ENCODE measurements at places on chromosomes 12 and 14.
A peak's percentile ranks its signal among the peaks of the same experiment; 100 is the strongest.

GRCh38 chr12:68794653-68795251 is 13.2 kb upstream of the MDM2 start:
- DNase-seq: no peak

GRCh38 chr14:44961151-44961553 is 595 bp downstream of the KLHL28 start:
- DNase-seq: peak; percentile 17

DNA sequence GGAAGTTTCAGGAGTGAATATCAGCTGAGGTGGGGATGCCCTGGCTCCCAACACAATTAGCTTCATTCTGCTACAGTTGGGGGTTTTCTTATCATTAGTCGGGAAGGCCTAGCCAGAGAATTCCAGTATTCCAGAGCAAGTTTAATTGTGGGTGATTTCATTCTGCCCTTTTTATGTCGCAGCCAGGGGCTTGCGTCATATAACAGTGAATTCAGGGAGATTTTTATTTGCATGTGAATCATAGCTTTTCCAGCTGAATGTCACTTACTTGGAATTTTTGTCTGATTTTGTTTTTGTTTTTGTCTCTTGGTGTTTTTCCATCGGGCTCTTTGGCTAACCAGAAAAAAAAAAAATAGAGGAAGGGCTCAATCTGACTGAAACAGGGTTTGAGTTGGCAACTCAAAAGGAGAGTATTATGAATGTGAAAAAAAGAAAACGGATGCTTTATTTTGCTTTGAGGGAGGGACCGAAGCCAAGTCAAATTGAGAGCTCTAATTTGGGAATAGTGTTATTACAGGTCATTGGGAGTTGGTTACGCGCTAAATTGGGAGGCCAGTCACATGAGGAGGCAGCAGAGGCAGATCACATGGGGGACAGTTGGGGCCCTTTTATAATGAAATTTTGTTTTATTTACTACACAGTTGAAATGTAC is 119.4 kb downstream of the SAMD4A start:
- no peak for DNase-seq

DNA sequence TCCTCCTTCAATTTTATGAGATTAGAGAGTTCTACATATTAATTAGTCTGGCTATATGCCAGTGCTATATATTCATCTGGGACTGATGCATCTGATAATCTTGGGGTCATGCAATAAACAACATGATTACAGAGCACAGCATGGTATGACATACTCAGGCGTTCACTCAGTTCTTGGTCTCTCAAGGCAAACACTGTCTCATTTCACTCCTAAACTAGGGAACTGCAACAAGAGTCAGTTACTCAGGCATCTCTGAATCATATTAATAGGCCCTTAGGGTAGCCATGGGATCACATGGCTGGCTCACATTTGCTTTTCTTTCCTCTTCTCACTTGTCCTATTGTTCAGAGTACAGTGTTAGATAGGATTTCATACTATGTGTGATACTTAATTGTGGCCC is 91.8 kb upstream of the TMEM260 start:
- DNase-seq: no peak

DNA sequence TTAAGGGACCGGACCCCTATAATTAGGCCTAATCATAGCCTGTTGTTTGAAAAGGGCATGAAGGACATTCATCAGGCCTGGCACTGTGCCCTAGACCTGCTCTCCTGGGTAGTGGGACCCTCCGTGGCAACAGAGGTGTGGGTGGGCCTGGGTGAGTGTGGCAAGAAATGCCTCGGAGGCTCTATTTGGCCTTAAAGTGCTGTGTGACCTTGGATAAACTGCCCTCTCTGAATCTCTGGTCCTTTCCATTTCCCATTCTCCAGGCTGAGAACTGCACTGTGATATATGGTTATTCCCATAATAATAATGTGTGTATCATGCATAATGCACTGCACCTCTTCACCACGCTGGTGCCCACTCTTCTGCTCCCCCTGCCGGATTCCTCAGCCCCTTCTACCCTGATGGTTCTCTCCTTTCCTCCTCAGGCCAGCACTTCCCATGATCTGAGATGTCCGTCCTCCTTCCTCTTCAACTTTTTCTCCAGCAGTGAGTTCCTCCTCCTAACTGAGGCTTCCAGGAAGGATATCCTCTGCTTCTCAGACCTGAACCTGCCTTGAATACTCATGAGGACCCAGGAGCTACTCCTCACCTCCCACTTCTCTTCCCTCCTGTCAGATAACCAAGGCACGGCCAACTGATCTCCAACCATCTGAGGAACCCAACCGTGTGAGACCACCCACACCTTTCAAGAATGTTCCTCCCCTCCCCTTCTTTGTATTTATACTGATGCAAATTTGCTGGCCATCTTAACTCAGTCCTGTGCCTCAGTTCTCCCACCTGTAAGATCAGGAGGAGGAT is 111.0 kb upstream of the PZP start:
- no peak for DNase-seq

DNA sequence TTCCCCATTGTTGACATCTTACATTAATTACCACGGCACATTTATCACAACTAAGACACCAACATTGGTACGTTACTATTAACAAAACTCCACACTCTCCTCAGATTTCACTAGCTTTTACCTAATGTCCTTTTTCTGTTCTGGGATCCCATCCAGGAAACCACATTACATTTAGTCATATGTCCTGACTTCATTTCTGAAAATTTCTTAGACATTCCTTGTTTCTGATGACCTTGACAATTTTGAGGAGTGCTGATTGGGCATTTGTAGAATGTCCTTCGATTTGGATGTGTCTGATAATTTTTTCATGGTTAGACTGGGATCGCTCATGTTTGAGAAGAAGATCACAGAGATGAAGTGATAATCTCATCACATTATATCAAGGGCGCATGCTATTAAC is 34.6 kb upstream of the ACSM4 start:
- no peak for DNase-seq

GRCh38 chr14:74389980-74390379 is 36.0 kb downstream of the SYNDIG1L start:
- no peak for DNase-seq

DNA sequence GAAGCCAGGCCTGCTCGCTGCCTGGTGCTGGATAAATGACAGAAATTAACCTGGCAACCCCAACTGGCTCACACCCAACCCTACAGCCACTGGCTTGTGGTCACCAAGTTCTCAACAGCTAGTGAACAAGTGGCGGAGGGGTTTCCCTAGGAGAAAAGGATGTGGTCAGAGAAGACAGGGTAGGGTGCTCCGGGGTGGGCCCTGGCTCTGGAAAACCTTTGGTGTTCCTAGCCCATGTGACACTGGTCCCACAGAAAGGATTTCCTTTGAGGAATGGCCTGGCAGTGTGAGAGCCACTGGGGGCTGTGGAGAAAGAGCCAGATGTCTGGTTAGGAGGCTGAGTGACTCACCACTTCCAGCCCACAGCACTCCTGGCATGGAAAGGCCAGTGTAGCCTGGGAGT is 8.7 kb downstream of the SYNE3 start:
- no peak for DNase-seq

DNA sequence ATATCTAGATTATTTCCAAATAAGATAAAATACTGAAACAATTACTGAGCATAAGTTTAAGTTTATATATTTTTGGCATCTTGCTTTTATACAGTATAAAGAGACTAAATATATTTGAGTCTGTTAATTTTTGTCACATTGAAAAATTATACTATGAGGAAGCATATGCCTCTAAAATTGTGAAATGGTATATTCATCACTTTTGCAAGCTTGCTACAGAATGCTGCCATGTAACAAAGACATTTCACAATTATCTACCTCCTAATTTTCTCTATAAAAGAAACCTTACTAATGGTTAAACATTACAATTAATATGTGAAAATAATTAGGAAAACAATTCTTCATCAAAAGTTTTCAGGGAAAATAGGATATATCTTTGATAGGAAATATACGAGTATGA is 22.7 kb upstream of the MUCL1 start:
- no peak for DNase-seq

DNA sequence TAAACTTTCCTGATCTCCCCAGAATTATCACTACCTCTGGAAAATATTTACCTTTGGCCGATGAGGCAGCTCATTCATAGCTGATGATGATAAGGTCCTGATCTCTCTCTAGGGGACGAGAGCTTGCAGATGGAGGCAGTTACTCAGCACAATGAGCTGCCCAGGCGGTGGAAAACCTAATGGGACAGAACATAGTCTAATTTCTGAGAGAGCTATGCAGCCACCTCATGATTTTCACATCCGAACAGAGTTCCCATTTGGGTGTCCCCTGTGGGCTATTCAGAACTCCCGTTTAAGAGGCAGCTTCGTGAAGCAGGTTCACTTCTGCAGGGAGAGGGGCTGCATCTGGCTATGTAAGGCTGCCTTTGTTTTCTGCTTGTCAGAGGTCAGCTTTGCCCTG is 724.6 kb upstream of the TMEM132C start:
- DNase-seq: no peak

GRCh38 chr12:65907513-65907912 is 83.2 kb downstream of the HMGA2 start:
- no peak for DNase-seq

- DNase-seq: no peak
Observed at GRCh38 chr12:71683633-71684032, 2.2 kb upstream of the TMEM19 start.

DNA sequence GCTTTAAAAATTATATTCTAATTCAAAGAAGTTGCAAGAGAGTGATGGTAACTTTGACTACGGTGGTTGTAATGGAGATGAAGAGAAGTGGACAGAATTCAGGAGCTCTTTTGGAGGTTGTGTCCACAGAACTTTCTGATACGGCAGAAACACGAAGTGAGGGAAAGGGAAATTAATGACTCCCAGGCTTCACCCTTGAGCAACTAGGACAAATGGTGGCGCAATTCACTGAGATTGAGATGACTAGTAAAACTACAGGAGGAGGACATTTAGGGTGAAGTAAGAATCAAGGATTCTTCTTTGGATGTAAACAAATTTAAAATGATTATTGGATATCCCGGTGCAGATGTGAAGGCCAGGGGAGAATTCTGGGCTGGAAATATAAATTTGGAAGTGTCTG is 212.6 kb downstream of the PTPRO start:
- no peak for DNase-seq

DNA sequence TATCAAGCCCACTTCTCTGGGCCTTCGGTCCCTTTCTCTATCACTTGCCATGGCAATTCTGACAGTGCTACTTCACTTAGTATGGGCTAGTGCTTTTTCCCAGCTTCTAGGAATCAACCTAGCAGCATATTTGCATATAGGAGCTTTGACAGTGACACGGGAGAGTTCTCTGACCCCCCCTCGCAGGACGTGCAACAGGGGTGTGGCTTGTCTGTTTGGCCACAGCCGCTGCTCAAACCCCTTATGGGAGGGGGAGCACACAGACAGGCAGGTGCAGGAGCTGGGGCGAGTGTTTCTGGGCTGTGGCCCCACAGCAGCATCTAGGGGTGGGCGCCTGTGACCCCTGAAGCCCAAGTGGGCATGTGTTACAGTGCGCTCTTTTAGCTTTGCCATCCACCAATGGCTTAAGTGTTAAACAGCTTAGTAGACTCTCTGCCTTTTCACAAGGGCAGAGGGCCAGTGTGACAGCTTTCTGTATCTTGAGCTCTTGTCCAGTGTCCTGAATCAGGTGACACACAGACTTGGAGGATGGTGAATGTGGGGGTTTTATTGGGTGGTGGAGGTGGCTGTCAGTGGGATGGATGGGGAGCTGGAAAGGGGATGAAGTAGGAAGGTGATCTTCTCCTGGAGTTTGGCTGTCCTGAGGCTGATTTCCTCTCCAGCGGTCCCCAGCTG is 229.3 kb downstream of the PCNX1 start:
- no peak for DNase-seq

DNA sequence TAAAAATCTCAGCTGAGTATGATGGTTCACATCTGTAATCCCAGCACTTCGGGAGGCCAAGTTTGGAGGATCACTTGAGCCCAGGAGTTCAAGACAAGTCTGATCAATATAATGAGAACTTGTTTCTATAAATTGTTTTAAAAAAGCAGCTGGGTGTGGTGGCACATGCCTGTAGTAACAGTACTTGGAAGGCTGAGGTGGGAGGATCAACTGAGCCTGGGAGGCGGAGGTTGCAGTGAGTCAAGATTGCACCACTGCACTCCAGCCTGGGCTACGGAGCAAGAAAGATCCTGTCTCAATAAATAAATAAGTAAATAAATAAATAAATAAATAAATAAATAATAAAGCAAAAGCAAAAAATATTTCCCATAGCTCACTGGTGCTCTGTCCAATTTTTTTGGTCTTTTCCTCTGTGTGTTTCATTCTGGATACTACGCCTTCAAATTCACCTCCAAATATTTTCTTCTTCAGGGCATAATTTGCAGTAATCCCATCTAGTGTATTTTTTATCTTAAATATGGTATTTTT is 32.7 kb upstream of the SNX6 start:
- no peak for DNase-seq

- DNase-seq: no peak
Observed at GRCh38 chr14:95480109-95480886, 36.2 kb downstream of the SYNE3 start.

DNA sequence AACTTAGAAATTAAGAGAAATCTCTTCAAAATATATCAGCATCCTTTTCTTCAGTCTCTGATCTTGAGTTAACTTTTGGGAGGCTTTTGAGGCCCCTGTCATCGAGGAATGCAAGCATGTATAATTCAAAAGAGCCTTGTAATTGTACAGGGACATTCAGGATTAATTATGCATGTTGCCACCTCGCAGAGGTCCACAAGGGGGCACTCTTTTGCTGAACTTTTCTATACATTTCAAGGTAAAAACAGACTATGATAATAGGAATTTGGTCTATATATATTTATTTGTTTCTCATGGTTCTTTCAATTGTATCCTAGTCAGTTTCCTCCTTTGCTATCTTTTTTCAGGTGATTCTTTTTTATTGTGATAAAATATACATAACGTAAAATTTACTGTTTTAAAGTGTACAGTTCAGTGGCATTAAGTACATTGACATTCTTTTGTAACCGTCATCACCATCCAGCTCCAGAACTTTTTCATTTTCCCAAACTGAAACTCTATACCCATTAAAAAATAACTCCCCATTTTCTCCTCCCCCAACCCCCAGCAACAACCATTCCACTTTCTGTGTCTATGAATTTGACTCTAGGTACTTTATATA is 47.0 kb upstream of the SLC2A13 start:
- no peak for DNase-seq

GRCh38 chr14:28651148-28651547 is 115.4 kb upstream of the FOXG1 start:
- DNase-seq: no peak

DNA sequence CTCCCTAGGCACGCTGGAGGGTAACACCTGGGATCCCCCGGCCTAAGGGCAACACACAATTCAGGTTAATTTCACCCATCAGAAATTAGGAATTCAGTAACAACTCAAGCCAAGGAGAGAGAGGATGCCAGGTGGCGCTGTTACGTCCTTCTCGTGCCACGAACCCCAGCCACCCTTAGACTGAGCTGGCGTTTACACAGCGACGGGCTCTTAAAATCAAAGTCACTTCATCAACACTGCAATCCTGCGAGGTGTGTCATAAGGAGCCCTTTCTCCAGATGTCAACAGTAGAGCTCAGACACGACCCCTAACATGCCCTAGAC is 110.6 kb upstream of the TMEM132D start:
- no peak for DNase-seq

GRCh38 chr14:101349108-101349507 is 212.2 kb upstream of the DIO3 start:
- DNase-seq: no peak

Measured in stimulated activated CD8-positive, alpha-beta memory T cell treated with anti-CD3 and anti-CD28 coated beads, Interleukin-4, amount 100 ng/mL, for 1 hour (primary cell).